ENCODE measurements at places on chromosomes 3 and 15. TPM values are rescaled to one million over a fixed set of nuclear protein-coding genes. Genes with fewer than 3 reads are reported as not detected.

Gene TUSC7
- not detected for total RNA-seq

DNA sequence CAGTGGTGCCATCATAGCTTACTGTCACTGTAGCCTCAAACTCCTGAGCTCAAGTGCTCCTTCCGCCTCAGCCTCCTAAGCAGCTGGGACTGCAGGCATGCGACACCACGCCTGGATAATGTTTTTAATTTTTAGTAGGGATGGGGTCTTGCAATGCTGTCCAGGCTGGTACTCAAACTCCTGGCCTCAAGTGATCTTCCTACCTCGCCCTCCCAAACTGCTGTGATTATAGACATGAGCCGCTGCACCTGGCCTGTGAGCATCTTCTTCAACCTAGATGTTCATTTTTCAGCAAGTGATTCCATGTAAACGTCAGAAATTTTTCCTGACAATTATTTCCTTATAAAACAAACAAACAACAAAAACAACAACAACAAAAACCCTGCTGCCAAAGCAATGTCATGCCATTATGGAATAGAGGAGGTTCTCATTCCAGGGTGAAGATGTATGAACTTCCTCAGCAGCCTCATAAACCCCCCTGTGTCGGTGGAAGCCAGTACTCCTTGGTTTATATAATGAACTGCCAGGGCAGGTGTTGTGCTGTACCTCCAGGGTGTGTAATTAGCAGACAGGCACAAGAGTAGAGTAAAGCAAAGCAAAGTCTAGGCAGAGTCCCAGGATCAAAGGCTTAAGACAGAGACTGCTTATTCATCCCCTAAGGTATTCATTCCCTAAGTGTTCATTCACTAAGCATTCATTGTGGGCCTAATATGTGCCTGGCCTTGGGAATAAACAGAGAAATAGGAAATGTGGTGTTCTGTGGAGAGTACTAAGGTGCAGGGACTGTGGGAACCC is 44.6 kb downstream of the NR2C2 start:
- H3K36me3 ChIP-seq = no peaks in the 10 kb centered on the region
- H3K4me1 ChIP-seq = peaks cover 20% of the 10 kb centered on the region
- no peaks in the 10 kb centered on the region for H3K27me3 ChIP-seq
- no peak overlapping the region for H3K27ac ChIP-seq
- DNase-seq = no peak
- no peak overlapping the region for H3K4me3 ChIP-seq

Gene CHST13
- total RNA-seq = 0.67 TPM

Gene CX3CR1
- total RNA-seq = 0.56 TPM

DNA sequence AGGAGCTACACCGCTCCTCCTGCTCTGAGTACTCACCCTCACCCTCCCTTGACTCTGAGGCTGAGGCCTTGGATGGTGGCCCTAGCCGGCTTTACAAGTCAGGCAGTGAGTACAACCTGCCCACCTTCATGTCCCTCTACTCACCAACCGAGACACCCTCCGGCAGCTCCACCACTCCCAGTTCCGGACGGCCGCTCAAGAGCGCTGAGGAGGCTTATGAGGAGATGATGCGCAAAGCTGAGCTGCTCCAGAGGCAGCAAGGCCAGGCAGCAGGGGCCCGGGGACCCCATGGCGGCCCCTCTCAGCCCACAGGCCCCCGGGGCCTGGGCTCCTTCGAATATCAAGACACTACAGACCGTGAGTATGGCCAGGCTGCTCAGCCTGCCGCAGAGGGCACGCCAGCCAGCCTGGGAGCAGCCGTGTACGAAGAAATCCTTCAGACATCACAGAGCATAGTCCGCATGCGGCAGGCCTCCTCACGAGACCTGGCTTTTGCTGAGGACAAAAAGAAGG is 21.2 kb upstream of the APEH start:
- H3K36me3 ChIP-seq = no peaks in the 10 kb centered on the region
- no peak overlapping the region for H3K4me3 ChIP-seq
- DNase-seq = no peak
- no peak overlapping the region for H3K27ac ChIP-seq

DNA sequence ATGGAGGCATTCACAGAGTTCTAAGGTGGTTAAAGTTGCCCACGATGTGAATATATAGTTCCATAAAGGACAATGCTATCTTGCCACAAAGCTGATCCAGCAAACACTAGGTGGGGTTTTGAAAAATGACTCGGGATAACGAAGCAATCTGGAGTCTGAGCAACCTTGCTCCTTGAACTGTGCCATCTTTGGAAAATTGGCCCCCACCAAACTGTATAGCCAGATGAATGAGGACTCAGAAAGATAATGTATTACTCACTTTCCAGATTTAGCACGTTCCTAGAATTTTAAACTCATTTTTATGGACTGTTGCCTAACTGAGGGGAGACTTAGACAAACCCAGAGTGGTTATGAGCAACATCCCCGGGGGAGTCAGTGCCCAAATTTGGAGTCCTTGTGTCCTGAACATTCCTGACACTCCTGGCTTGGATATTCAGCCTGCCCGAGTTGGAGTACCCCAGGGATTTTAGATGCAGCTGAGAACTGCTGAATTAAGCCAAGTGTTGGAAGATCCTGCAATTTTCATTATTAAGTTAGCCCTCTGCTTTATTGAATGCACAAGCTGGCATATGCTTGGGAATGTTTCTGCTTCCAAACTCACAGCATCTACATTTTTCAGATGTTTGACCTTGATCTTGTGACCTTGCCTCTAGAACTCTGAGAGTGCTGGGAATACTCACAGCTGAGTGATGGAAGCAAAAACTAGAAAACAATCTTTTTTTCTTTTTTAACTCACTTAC is 8.8 kb upstream of the MAGI1 start:
- peak overlapping the region; percentile 54 for H3K27ac ChIP-seq
- H3K4me1 ChIP-seq = peaks cover 6% of the 10 kb centered on the region
- no peaks in the 10 kb centered on the region for H3K36me3 ChIP-seq
- no peaks in the 10 kb centered on the region for H3K27me3 ChIP-seq
- peak; percentile 92 for DNase-seq
- no peak overlapping the region for H3K4me3 ChIP-seq

GRCh38 chr15:32717426-32718226 is at the start of gene GREM1:
TSS of gene GREM1 (plus strand) at chr15:32718004. CDS start at chr15:32730691, 12,687 bp downstream.
- no peaks in the 10 kb centered on the region for H3K36me3 ChIP-seq
- DNase-seq = peak; percentile 65
- H3K27me3 ChIP-seq = peaks cover 96% of the 10 kb centered on the region
- peak within 1 kb of the TSS; percentile 21 for H3K4me3 ChIP-seq
